Cardiac muscle cell (in vitro differentiated cells and primary cell): ENCODE measurements at places on chromosomes 6 and 20.

DNA sequence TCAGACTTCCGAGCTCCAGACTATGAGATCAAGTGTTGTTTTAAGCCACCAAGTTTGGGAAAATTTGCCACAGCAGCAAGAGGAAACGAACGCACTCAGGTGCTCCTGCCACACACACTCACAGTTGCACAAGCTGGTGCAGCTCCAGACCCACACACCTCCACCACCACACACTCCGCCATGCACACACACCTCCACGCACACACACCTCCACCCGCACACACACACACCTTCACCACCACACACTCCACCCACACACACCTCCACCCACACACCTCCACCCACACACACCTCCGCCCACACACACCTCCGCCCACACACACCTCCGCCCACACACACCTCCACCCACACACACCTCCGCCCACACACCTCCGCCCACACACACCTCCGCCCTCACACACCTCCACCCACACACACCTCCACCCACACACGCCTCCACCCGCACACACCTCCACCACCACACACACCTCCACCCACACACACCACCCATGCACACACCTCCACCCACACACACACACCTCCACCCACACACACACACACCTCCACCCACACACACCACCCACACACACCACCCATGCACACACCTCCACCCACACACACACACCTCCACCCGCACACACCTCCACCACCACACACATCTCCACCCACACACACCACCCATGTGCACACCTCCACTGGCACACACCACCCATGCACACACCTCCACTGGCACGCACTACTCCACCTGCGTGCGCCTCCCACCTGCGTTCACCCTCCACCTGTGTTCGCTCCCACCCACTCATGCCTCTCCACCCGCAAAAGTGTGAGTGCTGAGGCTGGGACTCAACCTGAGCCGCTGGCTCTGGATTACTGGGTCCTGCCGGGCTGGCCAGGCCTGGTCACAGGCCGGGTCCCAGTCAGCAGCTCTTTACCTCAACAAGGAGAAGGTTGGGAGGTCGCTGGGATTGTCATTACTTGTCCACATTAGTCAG, 175.6 kb downstream of the BMP7 start:
- DNase-seq = no peak

GRCh38 chr20:3705970-3706739, 6.2 kb downstream of the SIGLEC1 start:
- no peak for DNase-seq

DNA sequence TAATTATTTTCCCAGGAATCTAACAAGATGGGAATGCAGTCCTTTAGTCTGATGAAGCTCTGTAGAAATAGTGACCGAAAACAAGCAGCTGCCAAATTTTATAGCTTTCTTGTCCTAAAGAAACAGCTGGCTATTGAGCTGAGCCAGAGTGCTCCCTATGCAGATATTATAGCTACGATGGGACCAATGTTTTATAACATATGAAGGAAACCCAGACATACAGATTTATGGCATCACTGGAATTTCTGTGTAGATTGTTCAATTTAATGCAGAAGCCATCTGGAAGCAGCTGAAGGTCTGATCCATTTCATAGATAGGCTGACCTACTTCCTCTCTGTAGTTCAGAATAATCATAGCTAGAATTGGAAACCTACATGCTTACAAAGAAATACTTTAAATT, 11.8 kb upstream of the SNPH start:
- DNase-seq = no peak

GRCh38 chr6:74690365-74690764, 515.5 kb downstream of the COL12A1 start:
- DNase-seq = no peak

GRCh38 chr20:25044660-25045342, 13.1 kb downstream of the ACSS1 start:
- no peak for DNase-seq

DNA sequence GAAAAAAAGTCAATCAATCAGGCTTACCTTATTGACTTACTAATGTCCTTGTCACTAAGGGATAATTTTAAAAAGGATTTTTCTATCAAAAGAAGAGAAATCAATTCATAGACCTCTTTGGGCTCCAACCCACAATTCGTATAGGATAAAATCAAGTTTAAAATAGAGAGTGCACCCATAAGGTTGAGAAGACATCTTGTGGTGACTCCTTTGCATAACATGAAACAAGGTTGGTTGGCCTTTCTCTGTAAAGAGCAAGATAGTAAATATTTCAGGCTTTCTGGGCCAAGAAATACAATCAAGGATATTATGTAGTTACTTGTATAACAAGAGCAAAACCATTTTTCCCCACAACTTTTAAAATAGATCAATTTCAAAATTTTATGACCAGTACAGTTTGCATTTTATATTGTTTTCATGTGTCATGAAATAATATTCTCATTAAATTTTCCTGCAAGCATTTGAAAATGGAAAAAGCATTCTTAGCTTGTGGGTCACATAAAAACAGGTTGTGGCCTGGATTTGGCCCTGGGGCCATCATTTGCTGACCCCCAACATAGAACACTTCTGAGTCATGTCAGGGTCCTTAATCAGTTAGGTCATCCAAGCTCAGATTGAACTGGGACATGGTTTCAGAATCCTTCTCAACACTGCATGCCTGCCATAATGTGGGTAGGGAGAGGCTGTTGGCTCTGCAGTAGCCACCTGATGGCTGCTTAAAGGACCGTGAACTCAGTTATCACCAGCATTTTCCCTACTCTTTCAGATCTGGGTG, 76.7 kb downstream of the MYB start:
- no peak for DNase-seq

DNA sequence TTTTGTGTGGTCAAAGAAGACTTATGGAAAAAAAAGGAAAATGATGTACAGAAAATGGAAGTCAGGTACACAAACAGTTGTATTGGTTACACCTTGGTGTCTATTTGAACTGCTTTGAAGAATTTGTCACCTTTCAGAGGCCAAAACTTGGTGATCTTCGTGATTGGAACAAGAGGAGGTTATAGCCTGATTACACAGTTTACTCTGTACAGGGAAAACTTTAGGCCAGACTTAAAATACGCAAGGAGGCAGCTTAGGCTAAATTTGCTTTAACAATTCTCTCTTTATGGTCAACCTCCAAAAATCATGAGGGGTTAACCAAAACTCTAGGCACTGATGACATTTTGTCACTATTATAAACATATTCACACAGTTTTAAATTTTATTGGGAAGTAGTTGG, 353.7 kb downstream of the PRKN start:
- no peak for DNase-seq

DNA sequence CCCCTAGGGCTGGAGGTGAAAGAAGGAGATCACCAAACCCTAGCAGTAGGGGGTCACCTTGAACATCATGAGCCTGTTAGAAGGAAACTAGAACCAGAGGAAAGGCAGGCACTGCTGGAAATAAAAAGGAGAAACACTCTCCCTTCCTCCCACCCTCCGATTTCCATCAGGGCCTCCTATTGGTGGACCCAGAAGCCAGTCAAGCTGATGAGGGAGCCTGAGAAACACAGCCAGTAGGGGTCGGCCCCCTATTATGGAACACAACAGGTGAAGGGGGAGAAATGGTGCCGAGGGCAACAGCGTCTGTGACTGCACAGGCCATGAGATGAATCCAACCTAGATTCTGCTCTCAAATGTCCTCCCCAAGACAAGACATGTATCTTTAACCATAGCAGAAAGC, 156.1 kb upstream of the LRFN2 start:
- no peak for DNase-seq

- DNase-seq = peak; percentile 37
These were observed 339.4 kb downstream of the CDKAL1 start for GRCh38 chr6:20873425-20874190.

DNA sequence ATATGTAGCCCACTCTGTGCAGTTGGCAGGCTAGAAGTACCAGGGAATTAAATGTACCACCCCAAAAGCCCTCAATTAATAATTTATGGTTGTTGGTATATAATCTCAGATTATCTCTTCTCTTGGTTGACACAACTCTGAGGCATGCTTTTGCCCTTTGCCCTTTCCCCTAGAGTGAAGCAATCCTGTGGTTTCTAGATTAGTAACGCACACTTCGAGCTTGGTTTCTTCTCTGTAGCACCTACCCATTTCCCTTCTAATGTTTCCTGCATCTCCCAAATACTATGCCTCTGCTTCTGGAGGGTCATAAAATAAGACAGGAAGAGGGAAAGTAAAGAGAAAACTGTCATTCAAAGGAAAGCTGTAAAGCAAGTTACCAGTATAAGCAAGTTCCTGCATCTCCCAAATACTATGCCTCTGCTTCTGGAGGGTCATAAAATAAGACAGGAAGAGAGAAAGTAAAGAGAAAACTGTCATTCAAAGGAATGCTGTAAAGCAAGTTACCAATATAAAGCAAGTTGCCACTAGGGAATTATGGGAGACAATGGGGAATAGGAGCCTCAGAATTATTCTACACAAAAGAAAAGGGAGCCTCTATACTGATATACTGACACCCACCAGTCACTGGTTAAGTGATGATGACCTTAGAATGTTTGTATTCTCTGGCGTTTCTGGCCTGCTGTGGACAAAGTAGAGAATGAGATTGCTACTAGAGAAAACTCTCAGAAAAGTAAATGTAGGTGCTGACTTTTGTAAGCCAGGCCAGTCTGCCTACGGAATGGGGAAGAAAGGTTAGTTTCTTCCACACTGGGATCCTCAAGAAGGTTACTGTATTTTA, 862.6 kb upstream of the MAN1A1 start:
- DNase-seq = no peak

DNA sequence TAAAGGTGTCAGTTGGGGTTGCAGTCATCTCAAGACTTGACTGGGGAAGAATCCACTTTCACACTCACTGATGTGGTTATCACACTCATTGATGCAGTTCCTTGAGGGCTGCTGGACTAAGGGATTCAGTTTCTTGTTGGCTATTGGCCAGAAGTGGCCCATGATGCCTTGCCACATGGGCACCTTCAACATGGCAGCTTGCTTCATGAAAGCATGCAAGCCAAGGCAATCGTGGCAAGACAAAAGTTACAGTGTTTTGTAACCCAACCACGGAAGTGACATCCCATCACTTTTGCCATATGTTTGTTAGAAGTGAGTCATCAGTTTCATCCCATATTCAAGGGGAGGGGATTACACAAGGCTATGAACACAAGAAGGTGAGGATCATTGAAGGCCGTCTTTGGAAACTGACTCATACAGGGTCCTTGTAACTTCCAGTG, 3.8 kb upstream of the RANBP9 start:
- no peak for DNase-seq

DNA sequence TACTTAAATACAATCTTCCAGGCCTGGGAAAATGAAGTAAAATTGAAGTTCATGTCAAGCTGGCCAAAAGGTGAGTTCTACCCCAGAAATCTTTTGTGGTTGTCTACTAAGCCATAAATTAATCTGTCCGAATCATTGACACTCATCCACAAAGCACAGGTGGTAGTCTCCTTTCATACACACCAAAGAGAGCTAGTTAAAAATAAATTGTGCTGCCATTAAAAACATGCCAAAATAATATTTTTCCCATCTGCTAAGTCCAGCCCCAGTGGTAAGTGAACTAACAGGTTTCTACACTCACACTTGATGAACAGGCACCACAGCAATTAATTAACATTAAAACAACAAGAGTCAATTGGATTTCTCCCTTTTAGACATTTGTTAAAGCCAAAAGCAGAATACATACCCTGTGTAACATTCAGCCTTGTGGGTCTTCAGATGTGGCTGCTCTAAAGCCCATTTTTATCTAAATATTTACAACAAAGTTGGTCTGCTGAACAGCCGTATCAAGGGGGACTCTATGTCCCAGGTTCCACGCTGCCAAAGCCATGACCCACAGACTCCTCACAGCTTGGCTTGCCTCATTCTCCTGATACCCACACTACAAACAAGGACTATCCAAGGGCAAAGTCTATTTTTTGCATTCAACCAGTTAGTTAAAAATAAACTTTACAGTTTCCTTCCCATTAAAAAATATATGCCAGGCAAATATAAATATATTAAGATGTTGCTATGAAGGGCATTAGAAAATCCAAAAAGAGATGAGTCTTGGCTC, 490.4 kb downstream of the BMP2 start:
- DNase-seq = no peak

- no peak for DNase-seq
These were observed 2.3 kb upstream of the RBBP8NL start for GRCh38 chr20:62429455-62430310.

- no peak for DNase-seq
These were observed 151.7 kb downstream of the TMEM200A start for GRCh38 chr6:130517444-130517931.

- DNase-seq = no peak
These were observed 281.3 kb downstream of the PTPRK start for GRCh38 chr6:128239146-128239545.

DNA sequence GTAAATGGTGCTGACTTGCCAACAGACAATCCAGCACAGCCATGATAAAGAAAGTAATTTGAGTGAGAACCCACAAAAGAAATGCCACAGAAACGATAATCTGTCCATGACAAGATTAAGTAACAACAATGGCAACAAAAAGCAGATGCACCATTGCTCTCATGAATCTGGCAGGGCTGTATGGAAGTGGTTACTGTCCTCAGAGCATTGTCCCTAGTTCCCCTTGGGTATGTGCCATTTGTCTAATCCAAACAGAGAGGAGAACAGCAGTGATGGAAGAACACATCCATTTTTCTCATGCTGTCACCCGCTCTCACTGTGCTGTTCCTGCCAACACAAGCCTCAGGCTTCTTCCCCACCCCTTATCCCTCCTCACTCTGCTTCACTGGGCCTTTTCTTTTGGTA, 65.8 kb downstream of the REV3L start:
- DNase-seq = peak; percentile 19

DNA sequence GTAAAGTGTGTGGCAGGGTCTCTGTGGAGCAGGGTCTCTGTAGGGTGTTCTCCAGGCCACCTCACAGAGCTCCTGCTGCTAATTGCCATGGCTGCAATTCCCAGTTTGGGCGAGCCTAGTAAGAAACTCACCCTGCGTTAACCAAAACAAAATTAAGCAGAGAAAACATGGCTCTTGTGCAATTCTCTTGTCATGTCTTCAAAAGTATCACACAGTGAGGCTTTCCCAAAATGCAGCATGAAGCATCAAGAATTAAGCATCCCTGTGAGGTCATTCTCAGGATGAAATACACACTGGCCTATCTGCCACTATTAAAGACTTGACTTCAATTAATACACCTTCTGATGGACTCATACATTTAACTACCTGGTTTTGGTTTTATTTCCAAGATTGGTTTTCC, 72.8 kb downstream of the KIF13A start:
- DNase-seq = no peak
